ENCODE measurements at places on chromosomes 12 and 14. TPM values are rescaled to one million over a fixed set of nuclear protein-coding genes. Genes with fewer than 3 reads are reported as not detected.

GRCh38 chr12:108172033-108172432 is 42.9 kb downstream of the WSCD2 start:
- DNase-seq = no peak
- no peaks in the 10 kb centered on the region for H3K36me3 ChIP-seq
- H3K27ac ChIP-seq = no peak overlapping the region
- no peak overlapping the region for H3K4me3 ChIP-seq

The FGD6 gene
- 42.5 TPM for total RNA-seq

The MYRFL gene
- total RNA-seq = 2.6 TPM

- DNase-seq = no peak
- H3K27ac ChIP-seq = no peak overlapping the region
- no peaks in the 10 kb centered on the region for H3K36me3 ChIP-seq
- H3K27me3 ChIP-seq = no peaks in the 10 kb centered on the region
- H3K4me1 ChIP-seq = no peaks in the 10 kb centered on the region
- no peak overlapping the region for H3K4me3 ChIP-seq
Measured at GRCh38 chr12:92639017-92639416, 63.8 kb upstream of the PLEKHG7 start.

- H3K36me3 ChIP-seq = no peaks in the 10 kb centered on the region
- no peak for DNase-seq
- H3K4me1 ChIP-seq = peaks cover 19% of the 10 kb centered on the region
- no peak overlapping the region for H3K27ac ChIP-seq
Measured at GRCh38 chr12:51922762-51923505, 15.6 kb downstream of the ACVRL1 start.

The KRT6C gene
- not detected for total RNA-seq

DNA sequence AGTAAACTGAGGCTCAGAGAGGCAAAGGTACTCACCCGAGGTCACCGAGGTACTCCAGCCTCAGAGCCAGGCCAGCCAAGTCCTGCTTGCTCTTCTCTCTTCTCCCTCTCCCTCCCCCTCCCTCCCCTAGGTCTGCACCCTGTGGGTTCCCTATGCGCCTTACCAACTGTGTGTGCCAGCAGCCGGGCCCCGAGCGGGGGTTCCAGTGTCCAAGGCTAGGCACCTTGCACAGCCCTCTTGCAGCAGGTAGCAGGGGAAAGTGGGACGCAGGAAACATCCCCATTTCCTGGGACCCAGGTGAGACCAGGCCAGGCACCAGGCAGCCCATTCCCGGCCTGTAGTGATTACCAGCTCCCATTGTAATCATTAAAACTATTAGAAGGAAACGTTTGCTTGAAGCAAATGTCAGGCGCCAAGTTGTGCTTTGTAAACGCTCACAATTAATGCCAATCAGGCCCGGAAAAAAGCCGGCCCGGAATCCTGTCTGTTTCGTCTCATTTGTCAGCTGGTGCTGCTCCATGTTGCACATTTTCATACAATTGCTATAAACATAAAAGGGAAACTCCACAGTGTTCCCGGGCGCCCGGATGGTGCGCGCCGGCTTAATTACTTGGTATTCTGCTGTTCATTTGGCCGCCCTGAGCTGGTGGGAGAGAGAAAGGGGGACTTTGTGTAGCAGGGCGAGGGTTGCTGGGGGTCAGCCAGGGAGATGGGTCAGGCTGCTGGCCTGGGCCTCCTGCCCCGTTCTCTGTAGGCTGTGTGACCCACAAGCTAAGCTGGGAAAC is 11.9 kb downstream of the FAM222A start:
- no peak for DNase-seq
- no peaks in the 10 kb centered on the region for H3K36me3 ChIP-seq
- no peaks in the 10 kb centered on the region for H3K4me1 ChIP-seq
- H3K4me3 ChIP-seq = no peak overlapping the region
- H3K27me3 ChIP-seq = no peaks in the 10 kb centered on the region

The ZBTB1 gene
- total RNA-seq = 97.5 TPM

The DIO2 gene
- not detected for total RNA-seq

DNA sequence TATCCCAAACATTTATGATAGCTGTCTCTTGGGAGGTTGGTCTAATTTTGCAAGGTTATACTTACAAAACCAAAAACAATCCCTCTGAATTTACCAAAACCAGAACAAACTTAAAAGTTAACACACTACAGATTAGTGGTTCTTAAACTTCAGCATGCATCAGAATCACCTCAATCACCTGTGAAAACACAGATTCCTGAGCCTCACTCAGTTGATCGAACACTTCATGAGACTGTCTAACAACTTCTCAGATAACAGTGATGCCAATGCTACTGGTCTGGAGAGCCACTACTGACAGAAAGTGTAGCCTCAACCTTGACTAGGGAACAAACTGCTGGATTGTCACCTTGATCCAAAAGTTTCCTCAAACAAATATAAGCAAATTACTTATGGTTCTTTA is 44.2 kb downstream of the ATP2B1 start:
- H3K27me3 ChIP-seq = no peaks in the 10 kb centered on the region
- H3K27ac ChIP-seq = no peak overlapping the region
- H3K4me1 ChIP-seq = peaks cover 19% of the 10 kb centered on the region
- DNase-seq = no peak
- H3K4me3 ChIP-seq = no peak overlapping the region
- H3K36me3 ChIP-seq = no peaks in the 10 kb centered on the region

GRCh38 chr14:60777856-60778578 is 43.5 kb downstream of the MNAT1 start:
- peaks cover 3% of the 10 kb centered on the region for H3K4me1 ChIP-seq
- H3K27me3 ChIP-seq = no peaks in the 10 kb centered on the region
- 0 out of 2 replicates have a peak, but pooled peaks cover 3% of the 10 kb centered on the region for H3K36me3 ChIP-seq
- no peak overlapping the region for H3K4me3 ChIP-seq
- H3K27ac ChIP-seq = no peak overlapping the region
- no peak for DNase-seq

GRCh38 chr12:512933-513332 is 53.2 kb downstream of the B4GALNT3 start:
- no peak overlapping the region for H3K4me3 ChIP-seq
- H3K36me3 ChIP-seq = no peaks in the 10 kb centered on the region
- no peaks in the 10 kb centered on the region for H3K27me3 ChIP-seq
- no peak for DNase-seq

GRCh38 chr14:99554184-99554583 is 49.8 kb downstream of the CCDC85C start:
- DNase-seq = no peak
- H3K27me3 ChIP-seq = no peaks in the 10 kb centered on the region
- no peak overlapping the region for H3K4me3 ChIP-seq
- H3K4me1 ChIP-seq = no peaks in the 10 kb centered on the region
- H3K27ac ChIP-seq = no peak overlapping the region

- H3K27ac ChIP-seq = no peak overlapping the region
- H3K36me3 ChIP-seq = no peaks in the 10 kb centered on the region
- no peak for DNase-seq
- H3K4me3 ChIP-seq = no peak overlapping the region
- H3K4me1 ChIP-seq = no peaks in the 10 kb centered on the region
- H3K27me3 ChIP-seq = no peaks in the 10 kb centered on the region
Measured at GRCh38 chr12:115504306-115505290, 772.9 kb downstream of the MED13L start.

The C12orf54 gene
- not detected for total RNA-seq

DNA sequence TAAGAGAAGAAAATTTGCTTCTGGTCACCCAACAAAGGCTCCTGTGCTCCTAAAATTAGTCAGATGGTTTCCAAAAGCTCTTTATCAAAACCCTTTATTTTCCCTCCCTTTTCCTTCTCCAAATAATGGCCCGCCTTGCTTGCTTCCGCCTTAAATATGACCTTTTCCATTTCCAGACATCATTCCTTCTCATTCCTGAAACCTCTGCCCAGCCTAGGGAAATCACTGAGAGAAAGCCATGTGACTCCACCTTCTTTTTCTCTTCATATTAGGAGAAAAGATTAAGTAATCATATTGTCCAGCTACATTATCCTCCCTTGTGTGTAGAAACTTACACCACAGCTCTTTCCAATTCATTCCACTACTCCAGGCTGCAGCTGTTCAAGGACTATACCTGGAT is 75.7 kb upstream of the GPHB5 start:
- DNase-seq = no peak
- peaks cover 5% of the 10 kb centered on the region for H3K36me3 ChIP-seq
- H3K27ac ChIP-seq = no peak overlapping the region
- no peak overlapping the region for H3K4me3 ChIP-seq
- H3K4me1 ChIP-seq = peaks cover 17% of the 10 kb centered on the region

The HSP90AA1 gene
- 354 TPM for total RNA-seq

GRCh38 chr12:52221912-52222457 is 11.1 kb upstream of the KRT7 start:
- no peaks in the 10 kb centered on the region for H3K27me3 ChIP-seq
- H3K36me3 ChIP-seq = no peaks in the 10 kb centered on the region
- no peak overlapping the region for H3K27ac ChIP-seq
- no peak overlapping the region for H3K4me3 ChIP-seq

DNA sequence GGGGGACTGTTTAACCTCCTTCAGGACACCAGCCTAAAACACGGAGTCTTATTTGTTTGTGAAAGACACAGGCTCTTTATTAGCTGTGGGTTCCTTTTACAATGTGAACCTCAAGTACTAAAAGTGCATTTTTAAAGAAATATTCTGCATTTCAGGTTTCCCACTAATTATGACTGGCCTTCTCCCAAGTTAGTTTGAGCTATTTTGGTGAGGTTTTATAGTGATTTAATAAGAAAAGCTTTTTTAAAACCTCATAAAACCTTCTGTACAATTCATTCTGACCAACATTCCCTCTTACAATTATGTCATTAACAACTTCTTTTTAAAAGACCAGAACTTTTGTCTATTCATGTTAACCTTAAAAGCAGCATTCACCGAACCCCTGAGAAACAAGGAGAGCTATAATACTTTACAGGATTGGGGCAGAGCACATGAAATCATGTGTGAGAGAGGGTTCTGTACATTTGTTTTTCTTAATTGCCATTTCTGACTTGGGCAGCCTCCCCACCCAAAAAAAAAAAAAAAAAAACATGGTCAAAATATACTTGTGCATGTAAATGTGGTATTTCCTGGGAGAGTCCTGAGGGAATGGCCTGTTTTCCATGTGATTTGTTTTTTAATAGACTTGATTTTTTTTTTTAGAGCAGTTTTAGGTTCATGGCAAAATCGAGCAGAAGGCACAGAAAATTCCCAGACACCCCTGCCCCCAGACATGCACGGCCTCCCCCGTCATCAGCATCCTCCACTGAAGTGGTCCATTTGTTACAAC is 169.5 kb downstream of the CHST11 start:
- no peak for DNase-seq
- peaks cover 6% of the 10 kb centered on the region for H3K4me1 ChIP-seq
- H3K27ac ChIP-seq = no peak overlapping the region
- no peaks in the 10 kb centered on the region for H3K36me3 ChIP-seq

GRCh38 chr14:102873546-102874061 is 48.9 kb upstream of the AMN start:
- H3K36me3 ChIP-seq = peaks cover 87% of the 10 kb centered on the region
- DNase-seq = no peak
- no peaks in the 10 kb centered on the region for H3K27me3 ChIP-seq
- H3K4me3 ChIP-seq = no peak overlapping the region
